ENCODE measurements at places on chromosomes 1 and 21.

- DNase-seq: no peak
These were observed 60.6 kb downstream of the NUF2 start for GRCh38 chr1:163382395-163382794.

DNA sequence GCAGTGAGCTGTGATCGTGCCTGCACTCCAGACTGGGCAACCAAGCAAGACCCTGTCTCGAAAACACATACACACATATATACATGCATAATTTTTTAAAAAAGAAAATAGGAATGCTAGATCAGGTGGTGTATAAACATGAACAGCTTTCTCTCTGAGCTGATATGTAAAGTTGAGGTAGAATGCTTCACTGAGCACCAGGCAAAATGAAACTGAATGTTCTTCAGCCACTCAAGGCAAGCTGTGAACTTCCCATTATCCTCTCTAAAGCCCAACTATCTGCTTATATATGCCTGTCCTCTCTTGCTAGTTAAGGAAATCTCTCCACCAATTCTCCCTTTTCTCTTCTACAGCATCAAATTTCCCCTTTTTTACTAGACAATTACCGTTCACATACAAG, 93.0 kb downstream of the NUF2 start:
- no peak for DNase-seq

- no peak for DNase-seq
These were observed 348.8 kb downstream of the RYR2 start for GRCh38 chr1:237390823-237391222.

- peak; percentile 66 for DNase-seq
These were observed 4.4 kb upstream of the LGR6 start for GRCh38 chr1:202189001-202189790.

DNA sequence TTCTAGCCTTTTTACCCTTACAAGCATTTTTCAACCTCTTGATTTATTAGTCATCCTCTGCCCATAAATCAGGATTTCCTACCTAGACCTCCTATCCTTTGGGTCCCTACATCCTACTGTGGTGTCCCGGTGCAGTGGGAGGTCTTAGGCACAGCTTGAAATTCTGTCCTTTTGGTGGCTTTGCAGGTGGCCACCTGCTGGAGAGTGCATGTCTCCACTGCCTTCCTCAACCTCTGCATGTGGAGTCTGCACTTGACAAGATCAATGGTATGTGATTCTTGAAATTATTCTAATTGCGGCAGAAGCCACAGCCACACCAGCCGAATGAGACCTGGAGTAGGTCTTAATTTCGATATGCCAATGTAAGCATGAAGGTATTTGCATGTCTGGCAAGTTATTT, 11.4 kb upstream of the KCNA3 start:
- no peak for DNase-seq

GRCh38 chr1:31354283-31354682, 18.6 kb downstream of the FABP3 start:
- no peak for DNase-seq

DNA sequence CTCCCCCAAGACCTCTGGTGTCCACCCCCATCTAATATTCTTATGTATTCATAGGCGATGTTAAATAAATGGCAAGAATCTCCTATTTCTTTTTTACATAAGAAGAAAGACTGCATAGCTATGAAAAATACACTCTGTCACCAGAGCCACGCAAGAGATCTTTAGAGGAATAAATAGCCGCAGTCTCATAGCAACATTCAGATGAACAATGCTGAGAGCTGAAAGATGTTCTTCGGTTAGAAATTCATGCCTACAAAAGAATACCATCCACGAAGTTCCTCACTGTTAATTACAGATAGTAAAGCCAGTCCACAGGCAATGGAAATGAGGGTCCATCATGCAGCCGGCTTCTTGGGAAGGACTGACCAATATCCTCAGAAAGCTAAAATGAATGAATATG, 76.0 kb upstream of the SOD1 start:
- DNase-seq: peak; percentile 22

DNA sequence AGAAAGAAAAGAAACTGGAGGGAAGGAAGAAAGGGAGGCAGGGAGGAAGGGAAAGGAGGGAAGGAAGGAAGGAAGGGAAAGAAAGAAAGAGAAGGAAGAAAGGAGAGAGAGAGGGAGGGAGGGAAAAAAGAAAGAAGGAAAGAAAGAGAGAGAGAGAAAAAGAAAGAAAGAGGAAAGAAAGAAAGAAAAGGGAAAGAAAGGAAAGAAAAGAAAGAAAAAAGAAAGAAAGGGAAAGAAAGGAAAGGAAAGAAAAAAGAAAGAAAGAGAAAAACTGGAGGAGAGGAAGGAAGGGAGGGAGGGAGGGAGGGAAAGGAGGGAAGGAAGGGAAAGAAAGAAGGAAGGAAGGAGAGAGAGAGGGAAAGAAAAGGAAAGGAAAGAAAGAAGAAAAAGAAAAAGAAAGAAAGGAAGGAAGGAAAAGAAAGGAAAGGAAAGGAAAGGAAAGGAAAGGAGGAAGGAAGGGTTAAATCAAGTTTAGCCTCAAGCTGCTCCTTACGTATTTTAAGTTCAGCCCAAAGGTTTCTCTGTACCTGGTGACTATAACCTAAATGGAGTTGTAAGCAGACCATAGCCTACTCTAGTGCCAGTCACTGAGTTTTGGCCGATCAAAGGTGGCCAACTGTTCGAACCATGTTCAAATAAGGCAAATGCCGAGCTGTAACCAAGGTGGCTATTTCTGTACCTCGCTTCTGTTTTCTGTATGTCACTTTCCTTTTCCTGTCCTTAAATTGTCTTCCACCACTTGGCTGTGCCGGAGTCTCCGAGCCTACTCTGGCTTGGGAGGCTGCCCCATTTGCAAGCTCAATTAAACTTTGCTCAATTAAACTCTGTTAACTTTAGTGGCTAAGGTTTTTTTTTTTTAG, 37.8 kb upstream of the TMPRSS2 start:
- no peak for DNase-seq

Measured in SK-N-DZ (cell line).